ENCODE measurements at places on chromosomes 12 and 14.

GRCh38 chr12:46786774-46787173 is 39.0 kb downstream of the SLC38A4 start:
- no peak for DNase-seq

GRCh38 chr12:124082687-124083086 is 109.7 kb downstream of the ZNF664 start:
- no peak for DNase-seq

- DNase-seq: no peak
These were observed 226.2 kb downstream of the ADAMTS20 start for GRCh38 chr12:43325786-43326185.

- no peak for DNase-seq
These were observed 53.0 kb downstream of the TBC1D30 start for GRCh38 chr12:64877363-64878004.

GRCh38 chr12:19846574-19846973 is 407.3 kb downstream of the AEBP2 start:
- no peak for DNase-seq

DNA sequence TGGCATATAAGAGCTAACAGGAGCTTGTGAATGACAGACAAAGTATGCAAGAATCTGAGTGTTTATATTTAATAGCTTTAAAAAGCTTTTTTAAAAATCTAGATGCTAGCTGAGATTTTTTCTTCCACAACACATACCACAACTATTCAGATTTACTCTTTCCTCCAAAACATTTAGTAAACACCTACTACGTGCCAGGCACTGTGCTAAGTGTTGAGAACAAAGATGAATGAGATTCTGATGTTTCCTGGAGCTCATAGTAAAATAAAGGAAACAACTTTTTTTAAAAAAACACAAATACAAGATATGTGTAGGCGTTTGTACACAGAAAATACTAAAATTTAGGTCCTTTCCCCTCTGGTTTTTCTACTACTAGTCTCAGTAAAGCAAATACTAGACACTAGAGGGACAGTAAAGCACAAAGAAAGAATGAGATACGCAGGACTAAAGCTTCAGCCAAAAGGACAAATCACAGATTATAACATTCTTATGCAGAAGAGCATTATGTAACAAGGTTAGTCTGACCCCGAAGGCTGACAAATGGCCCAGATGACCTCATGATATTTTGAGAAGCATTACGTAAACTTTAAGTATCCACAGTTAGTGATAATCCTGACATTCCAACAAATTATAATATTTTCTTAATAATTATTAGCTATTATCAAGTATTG is 78.6 kb upstream of the PAWR start:
- no peak for DNase-seq

- DNase-seq: no peak
These were observed 41.4 kb downstream of the ACTN1 start for GRCh38 chr14:68937471-68938270.

DNA sequence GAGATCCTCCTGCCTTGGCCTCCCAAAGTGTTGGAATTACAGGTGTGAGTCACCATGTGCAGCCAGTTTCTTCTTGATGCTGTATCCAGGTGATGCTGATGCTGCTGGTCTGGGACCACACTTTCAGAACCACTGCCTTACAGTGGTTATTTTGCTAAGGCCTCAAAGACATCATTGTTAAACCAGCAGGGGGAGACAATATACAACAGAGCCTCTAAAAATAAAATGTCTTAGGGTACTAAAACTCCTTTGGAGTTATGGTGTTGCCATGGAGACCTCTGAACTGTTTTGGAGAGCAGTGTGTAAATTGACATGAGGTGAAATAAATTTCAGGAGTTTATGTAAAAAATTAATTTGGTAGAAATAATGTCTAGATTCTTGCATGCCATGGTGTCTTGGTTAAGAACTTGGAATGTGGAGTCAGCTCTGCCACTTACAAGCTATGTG is 1.1 kb upstream of the ARG2 start:
- DNase-seq: no peak

DNA sequence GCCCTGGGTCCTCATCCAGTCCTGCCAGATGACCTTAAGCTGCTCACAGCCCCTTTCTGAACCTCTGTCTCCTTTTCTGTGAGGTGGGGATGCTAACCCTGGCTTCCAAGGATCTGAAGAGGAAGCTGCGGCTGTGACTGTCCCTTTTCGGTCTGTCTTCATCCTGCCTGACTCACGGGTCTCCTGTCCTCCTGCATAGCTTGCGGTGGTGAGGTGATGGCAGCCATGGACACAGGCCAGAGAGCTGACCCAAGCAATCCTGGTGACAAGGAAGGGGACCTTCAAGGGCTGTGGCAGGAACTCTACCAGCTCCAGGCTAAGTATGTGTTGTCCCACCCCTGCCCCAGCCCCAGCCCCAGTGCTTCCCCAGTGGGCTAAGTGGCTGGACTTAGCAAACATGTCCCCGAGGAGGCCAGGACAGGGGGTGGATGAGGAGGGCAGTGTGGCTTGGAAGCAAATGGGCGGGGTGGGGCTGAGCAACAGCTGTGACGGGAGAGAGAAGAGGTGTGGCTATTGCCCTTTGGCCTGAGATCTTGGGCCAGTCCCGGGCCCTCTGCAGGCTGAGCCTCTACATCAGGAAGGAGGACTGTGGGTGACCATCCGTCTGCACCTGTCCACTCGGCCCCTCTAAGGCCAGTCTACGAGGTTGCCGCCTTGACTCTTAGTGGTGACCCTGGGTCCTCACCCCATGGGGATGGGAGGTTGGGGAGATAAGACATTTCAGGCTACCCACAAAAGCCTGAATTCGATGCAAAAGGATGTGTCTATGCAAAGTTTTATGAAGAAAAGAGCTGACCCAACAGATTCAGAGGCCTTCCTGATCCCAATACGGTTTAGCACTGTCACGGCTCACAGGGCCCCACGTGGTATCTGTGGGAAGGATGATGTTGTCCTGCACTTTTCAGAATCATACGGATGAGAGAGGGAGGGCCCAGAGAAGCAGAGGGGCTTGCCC is 1.1 kb downstream of the CCDC197 start:
- no peak for DNase-seq

- DNase-seq: no peak
These were observed 22.8 kb upstream of the PYGL start for GRCh38 chr14:50967103-50967502.

- DNase-seq: no peak
These were observed 31.4 kb upstream of the OXA1L start for GRCh38 chr14:22735096-22735495.

- peak; percentile 30 for DNase-seq
These were observed 125.6 kb upstream of the FGD4 start for GRCh38 chr12:32273712-32274111.

- no peak for DNase-seq
These were observed 540.1 kb downstream of the VRK1 start for GRCh38 chr14:97337267-97337666.

GRCh38 chr12:66352197-66352596 is 49.9 kb downstream of the HELB start:
- peak; percentile 69 for DNase-seq

- DNase-seq: no peak
These were observed 95.4 kb downstream of the NKX2-1 start for GRCh38 chr14:36424478-36425102.

DNA sequence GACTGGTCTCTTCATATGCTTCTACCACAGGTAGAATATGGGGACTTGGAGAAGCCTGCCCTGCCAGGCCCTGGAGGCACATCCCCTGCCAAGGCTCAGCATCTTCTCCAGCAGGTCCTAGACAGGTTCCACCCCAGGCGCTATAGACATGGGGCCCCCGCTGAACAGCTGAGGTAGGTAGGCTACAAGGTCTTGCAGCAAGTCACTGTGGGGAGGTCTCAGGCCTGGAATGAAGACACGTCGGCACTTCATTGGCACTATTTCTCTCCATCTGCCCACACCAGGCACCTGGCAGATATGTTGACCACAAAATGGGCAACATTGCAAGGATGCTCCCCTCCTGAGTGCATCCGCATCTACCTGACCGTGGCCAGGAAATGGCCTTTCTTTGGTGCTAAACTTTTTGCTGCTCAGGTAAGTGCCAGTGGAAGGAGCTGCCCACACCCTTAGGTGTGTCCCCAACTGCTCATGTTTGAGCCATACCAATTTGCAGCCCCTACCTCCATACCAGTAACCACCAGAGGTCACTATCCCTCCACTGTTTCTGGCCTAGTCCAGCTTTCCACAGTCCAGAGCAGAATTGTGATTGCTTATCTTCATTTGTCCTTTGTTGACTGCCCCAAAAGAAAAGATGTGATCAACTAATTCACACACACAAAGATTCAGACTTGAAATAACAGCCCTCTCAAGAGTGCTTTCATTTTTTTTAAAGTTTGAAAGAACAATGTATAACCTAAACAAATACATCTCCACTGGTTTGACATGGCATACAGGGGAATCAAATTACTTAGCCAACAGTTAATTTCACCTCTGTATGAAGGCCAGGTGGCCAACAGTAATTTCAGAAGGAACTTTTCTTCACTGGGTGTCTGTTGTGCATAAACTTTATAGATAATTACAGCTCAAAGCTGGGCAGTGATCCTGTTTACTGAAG is 16.1 kb downstream of the PIGH start:
- DNase-seq: peak; percentile 47

- DNase-seq: peak; percentile 83
These were observed at the start of gene SYNE2 for GRCh38 chr14:63852817-63853731. SYNE2 (plus strand) TSS chr14:63853004; CDS start chr14:63909149, 56,145 bp downstream.

DNA sequence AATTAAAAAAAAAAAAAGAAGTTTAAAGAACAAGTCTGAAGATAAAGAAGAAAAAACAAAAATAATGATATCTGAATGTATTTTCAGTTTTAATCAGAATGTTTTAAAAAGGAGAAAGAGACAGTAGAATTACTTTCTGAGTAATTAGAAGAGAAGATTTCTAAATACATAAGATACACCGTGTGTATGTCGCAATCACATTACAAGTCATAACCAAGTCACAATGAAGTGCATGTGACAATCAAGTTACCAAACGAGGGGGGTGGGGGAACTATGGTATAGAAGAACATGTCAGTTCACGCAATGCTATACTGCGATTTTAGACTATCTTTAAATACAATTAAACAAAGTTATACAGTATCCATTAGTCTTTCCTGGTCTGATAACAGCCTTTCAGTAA is 1464.1 kb upstream of the FLRT2 start:
- no peak for DNase-seq

DNA sequence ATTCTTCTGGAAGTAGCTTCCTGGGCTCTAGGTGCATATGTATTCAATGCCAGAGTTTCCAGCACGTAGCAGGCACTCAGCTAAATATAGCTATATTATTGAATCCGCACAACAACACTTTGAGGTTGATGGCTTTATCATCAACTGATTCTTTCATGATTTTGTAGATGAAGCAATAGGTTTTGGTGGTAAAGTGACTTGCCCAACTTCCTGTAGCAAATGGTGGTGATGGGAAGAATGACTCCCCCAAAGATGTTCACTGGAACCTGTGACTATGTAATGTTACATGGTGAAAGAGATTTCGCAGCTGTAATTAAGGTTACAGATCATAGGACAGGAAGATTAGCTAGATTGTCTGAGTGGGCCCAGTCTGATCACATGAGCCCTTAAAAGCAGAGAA is 3.2 kb downstream of the TDRD9 start:
- no peak for DNase-seq

- DNase-seq: no peak
These were observed 17.0 kb downstream of the UBE3B start for GRCh38 chr12:109494348-109494881.

DNA sequence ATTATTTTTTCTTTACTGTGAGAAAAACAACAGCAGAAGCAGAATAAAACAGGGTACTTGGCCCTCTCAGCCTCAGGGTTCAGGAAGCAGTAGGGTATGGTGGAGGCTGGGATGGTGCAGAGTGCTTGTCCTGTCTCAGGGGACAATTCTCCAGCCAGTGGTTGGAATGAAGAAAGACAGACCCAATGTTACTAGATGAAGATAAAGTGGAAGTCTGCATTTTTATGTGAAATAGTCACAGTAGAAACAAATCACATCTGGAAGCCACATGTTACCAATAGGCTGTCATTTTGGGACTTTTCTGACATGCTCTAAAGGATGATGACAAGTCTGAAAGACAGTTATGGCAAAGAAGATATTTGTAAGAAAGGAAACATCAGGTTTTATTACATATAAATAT is 32.3 kb downstream of the PROX2 start:
- DNase-seq: no peak

Measured in glutamatergic neuron (in vitro differentiated cells).